Calu3 (cell line): ENCODE measurements at places on chromosomes 13 and 19. TPM values are rescaled to one million over a fixed set of nuclear protein-coding genes. Genes with fewer than 3 reads are reported as not detected.

- no peaks in the 10 kb centered on the region for H3K4me1 ChIP-seq
- H3K27ac ChIP-seq: no peak overlapping the region
- H3K36me3 ChIP-seq: no peaks in the 10 kb centered on the region
- DNase-seq: peak; percentile 29
- H3K4me3 ChIP-seq: no peak overlapping the region
Observed at GRCh38 chr19:17889609-17890214, 18.0 kb downstream of the SLC5A5 start.

DNA sequence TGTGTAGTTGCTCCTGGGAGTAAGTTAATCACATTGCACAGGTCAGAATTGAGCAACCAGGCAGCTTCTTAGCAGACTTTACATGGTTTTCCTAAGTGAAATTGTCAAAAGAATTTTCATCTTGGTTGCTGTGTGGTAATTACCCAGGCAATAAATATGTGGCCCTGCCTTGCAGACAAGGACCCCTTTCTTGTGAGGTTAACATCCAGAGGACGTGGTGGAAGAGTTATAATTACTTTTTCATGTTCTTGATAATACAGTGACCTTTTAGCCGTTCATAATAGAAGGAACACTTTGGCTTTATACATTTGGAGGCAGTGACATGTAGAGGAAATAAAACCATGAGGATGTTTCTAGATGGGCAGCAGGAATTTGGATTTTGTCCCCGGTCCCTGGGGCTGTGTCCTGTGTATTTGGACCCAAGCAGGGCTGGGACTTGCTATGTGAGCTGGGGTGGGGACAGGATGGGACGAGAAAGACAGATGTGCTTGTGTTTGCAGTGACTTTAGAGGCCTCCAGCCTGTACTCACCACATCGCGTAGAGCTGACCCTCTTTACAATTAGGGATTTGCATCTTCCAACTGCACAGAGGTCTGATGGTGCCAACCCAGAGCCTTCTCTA lies 156.2 kb downstream of the STK24 start:
- H3K27ac ChIP-seq: no peak overlapping the region
- no peak for DNase-seq
- no peaks in the 10 kb centered on the region for H3K27me3 ChIP-seq
- peaks cover 16% of the 10 kb centered on the region for H3K36me3 ChIP-seq
- no peak overlapping the region for H3K4me3 ChIP-seq
- peaks cover 10% of the 10 kb centered on the region for H3K4me1 ChIP-seq

DNA sequence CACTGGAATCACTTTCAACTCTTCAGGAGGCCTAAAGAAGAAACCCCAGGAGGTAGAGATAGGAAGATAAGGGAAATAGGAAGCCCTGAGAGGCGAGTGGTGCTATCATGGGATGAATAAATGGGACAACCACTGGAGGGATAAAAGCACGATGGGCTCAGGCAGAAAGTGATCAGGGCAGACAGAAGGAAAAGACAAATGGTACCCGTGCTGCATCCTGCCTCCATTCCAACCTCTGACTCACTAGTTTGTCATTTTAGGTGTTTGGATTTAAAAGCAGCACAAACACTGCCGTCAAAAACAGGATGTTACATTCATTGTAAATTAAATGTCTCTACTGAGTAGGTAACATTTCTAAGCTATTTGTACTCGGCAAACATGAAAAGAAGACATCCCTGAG lies 314.3 kb upstream of the HTR2A start:
- peaks cover 15% of the 10 kb centered on the region for H3K4me1 ChIP-seq
- DNase-seq: no peak
- no peak overlapping the region for H3K4me3 ChIP-seq
- no peaks in the 10 kb centered on the region for H3K27me3 ChIP-seq
- H3K27ac ChIP-seq: no peak overlapping the region
- H3K36me3 ChIP-seq: no peaks in the 10 kb centered on the region

DNA sequence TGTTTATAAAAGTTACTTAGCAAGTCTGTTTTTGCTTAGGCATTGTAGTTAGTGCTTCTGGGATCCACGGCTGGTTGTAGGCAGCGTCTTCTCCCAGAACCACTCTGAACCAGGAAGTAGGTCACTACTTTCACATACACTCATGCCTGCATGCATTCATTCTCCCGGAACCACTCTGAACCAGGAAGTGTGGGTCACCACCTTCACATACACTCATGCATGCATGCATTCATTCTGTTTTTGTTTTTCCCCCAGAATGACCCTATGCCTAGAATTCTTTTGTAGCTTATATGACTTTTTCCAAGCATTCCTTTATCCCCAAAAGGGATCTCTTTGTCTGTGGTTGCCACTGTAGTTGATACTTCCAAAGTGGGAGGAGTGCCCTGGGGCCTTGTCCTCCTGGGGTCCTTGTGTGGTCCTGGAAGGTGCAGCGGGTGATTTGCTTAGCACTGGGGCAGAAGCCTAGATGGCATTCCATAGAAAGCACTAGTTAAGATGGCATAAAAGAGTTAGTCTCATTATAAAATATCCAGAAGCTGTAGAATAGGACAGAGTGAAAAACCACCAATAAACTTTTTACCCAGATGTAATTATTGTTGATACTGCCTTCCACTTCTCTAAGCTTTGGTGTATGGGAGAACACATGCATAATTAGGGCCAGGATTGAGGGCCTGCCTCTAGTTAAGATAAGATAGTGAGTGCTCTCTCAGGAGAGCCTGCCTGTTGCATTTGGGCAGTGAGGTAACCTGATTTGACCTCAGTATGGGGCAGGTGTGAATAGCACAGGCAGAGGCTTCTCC lies 68.6 kb upstream of the TEX29 start:
- H3K36me3 ChIP-seq: peaks cover 15% of the 10 kb centered on the region
- H3K27me3 ChIP-seq: no peaks in the 10 kb centered on the region
- H3K27ac ChIP-seq: no peak overlapping the region
- no peak overlapping the region for H3K4me3 ChIP-seq
- no peak for DNase-seq
- no peaks in the 10 kb centered on the region for H3K4me1 ChIP-seq

DNA sequence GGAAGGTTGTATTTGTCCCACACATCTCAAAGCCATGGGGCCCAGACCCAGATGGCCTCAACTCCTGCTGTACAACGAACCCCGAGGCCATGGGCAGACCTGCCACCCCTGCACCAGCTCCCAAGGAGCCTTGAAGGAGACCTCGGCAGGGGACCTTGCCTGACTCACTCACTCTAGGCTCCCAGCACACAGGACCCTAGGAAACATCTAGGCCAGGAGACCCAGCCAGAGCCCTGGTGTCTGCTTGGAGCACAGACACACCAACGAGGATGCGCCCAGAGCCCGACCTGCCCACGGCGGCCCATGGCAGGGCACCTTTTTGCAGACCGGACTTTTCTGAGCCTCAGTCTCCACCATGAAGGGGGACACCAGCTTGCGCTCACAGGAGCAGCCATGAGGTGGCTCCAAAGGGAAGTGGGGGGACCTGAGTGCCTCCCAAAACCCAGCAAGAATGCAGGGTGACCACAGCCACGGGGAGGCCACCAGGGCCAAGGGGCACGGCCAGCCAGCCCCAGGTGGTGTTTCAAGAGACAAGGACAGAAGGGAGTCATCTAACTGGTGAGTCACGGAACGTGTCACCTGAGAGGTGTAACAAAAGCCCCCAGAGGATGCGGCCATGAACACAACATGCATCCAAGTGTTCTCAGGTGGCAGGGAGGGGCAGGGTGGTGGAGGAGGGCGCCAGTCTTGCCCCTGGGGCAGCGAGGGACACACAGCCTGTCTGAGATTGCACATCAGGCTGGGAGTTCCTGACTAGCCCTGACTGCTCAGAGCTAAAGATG lies 4.9 kb upstream of the CERS1 start:
- peaks cover 29% of the 10 kb centered on the region for H3K36me3 ChIP-seq
- DNase-seq: no peak
- H3K27me3 ChIP-seq: no peaks in the 10 kb centered on the region

The SHISA7 gene
- total RNA-seq: not detected in 2 replicates

The CKM gene
- total RNA-seq: not detected in 2 replicates

DNA sequence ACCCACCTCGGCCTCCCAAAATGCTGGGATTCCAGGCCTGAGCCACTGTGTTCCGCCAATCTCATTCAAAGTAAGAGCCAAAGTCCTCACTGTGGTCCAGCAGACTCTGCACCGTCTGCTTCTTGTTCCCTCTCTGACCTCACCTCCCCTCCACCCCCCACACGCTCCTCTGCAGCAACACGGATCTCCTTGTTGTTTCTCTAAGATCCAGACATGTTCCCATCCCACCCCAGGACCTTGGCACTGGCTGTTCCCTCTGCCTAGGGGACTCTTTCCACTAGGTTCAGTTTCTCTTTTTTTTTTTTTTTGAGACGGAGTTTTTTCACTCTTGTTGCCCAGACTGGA lies 38.4 kb downstream of the LTBP4 start:
- H3K4me3 ChIP-seq: no peak overlapping the region
- peaks cover 15% of the 10 kb centered on the region for H3K27me3 ChIP-seq
- DNase-seq: no peak
- no peak overlapping the region for H3K27ac ChIP-seq

- H3K27me3 ChIP-seq: no peaks in the 10 kb centered on the region
- peaks cover 28% of the 10 kb centered on the region for H3K4me1 ChIP-seq
- H3K27ac ChIP-seq: peak within 1 kb of the TSS; percentile 78
- H3K4me3 ChIP-seq: peak within 1 kb of the TSS; percentile 88
Observed at GRCh38 chr19:35648017-35648961, at the start of gene COX6B1. TSS of gene COX6B1 (plus strand) at chr19:35648323. CDS start at chr19:35651244, 2,921 bp downstream.

- H3K27ac ChIP-seq: no peak overlapping the region
- H3K36me3 ChIP-seq: peaks cover 6% of the 10 kb centered on the region
- H3K27me3 ChIP-seq: no peaks in the 10 kb centered on the region
- peak; percentile 94 for DNase-seq
Observed at GRCh38 chr19:11293433-11294389, 2.2 kb upstream of the TSPAN16 start.

- no peak overlapping the region for H3K27ac ChIP-seq
- no peak overlapping the region for H3K4me3 ChIP-seq
- no peak for DNase-seq
- H3K36me3 ChIP-seq: no peaks in the 10 kb centered on the region
Observed at GRCh38 chr13:69545551-69545950, 562.1 kb upstream of the ATXN8OS start.

- H3K4me1 ChIP-seq: peaks cover 13% of the 10 kb centered on the region
- peak overlapping the region; percentile 55 for H3K27ac ChIP-seq
- H3K4me3 ChIP-seq: peak overlapping the region; percentile 60
- no peaks in the 10 kb centered on the region for H3K27me3 ChIP-seq
Observed at GRCh38 chr19:49128545-49129237, 9.3 kb downstream of the PPFIA3 start.

- H3K36me3 ChIP-seq: peaks cover 9% of the 10 kb centered on the region
- no peaks in the 10 kb centered on the region for H3K27me3 ChIP-seq
- H3K27ac ChIP-seq: no peak overlapping the region
Observed at GRCh38 chr13:80340651-80341100, 250 bp downstream of the SPRY2 start.

DNA sequence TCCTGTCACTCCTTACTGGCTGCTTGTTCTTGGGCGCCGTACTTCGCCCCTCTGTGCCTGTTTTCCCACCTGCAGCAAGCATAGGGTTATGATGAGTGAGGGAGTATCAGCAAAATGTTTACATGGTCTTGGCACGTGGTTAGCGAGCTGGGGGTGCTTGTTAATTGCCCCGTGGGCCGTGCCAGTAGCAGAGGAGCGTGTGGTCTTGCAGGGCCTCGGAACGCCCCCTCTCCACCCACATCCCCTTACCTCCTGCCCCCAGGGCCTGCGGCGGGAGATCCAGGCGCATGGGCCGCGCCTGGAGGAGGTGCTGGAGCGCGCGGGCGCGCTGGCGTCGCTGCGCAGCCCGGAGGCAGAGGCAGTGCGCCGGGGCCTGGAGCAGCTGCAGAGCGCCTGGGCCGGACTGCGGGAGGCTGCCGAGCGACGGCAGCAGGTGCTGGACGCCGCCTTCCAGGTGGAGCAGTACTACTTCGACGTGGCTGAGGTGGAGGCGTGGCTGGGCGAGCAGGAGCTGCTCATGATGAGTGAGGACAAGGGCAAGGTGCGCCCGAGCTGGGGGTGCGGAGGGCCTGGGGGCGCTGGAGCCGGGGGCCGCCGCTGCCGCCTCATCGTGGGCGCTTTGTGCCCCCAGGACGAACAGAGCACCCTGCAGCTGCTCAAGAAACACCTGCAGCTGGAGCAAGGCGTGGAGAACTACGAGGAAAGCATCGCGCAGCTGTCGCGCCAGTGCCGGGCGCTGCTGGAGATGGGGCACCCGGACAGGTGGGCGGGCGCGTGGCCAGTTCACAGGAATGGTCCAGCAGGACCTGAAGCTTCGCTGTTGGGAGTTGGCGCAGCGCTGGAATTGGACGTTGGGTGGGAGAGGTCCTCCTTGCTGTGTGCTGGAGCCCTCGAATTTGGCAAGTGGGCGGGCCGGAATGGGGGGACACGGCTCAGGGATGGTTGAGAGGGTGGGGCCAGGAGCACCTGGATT lies 22.5 kb upstream of the SHKBP1 start:
- peak; percentile 11 for DNase-seq
- H3K27me3 ChIP-seq: peaks cover 92% of the 10 kb centered on the region
- H3K27ac ChIP-seq: no peak overlapping the region
- H3K4me1 ChIP-seq: no peaks in the 10 kb centered on the region
- no peaks in the 10 kb centered on the region for H3K36me3 ChIP-seq
- no peak overlapping the region for H3K4me3 ChIP-seq

GRCh38 chr13:30129411-30129810 lies 177.9 kb downstream of the KATNAL1 start:
- no peak overlapping the region for H3K4me3 ChIP-seq
- H3K27me3 ChIP-seq: no peaks in the 10 kb centered on the region
- no peak for DNase-seq
- H3K36me3 ChIP-seq: no peaks in the 10 kb centered on the region

The MADCAM1 gene
- 0.34 and 0.47 TPM in 2 replicates for total RNA-seq

DNA sequence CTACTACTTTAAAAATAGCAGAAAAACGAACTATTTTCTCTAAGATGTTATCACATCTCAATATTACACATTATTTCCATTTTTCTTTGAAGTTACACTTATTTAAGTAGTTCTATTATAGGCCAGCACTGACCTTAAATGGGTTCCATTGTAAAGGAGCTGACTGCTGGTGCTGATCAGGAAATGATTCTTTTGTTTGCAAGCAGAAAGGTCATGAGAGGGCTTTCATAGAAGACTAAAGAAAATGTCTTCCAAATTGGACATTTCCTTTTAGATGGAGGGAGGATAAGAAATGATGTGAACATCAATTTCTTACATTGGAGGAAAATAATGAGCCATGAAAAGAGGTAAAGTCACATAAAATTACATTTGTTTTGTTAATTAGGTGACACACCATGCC lies 96.2 kb downstream of the SUCLA2 start:
- no peaks in the 10 kb centered on the region for H3K4me1 ChIP-seq
- H3K4me3 ChIP-seq: no peak overlapping the region
- DNase-seq: no peak
- no peak overlapping the region for H3K27ac ChIP-seq
- H3K36me3 ChIP-seq: no peaks in the 10 kb centered on the region
- no peaks in the 10 kb centered on the region for H3K27me3 ChIP-seq

GRCh38 chr13:23842406-23842805 lies 46.8 kb downstream of the MIPEP start:
- no peak overlapping the region for H3K27ac ChIP-seq
- no peaks in the 10 kb centered on the region for H3K36me3 ChIP-seq
- H3K4me3 ChIP-seq: no peak overlapping the region
- H3K27me3 ChIP-seq: no peaks in the 10 kb centered on the region

DNA sequence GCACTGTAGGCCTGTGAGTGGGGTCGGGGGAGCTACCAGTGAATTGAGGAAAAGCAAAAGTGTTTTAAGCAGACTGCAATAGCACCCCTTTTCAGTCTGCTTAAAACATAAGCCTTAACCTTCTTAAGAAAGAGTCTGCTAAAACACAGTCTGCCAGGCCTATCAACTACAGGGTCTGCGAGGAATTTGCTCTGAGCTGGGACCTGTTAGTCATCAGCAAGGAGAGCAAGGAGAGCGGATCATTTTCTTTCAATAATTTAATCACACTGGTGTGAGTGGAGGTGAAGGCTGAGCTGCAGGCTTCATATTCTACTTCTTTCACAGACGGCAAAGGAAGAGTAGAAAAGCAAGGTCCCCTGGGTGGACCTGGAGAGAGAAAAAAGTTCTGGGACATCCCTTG lies 342.7 kb downstream of the ENOX1 start:
- no peaks in the 10 kb centered on the region for H3K4me1 ChIP-seq
- DNase-seq: no peak
- H3K36me3 ChIP-seq: no peaks in the 10 kb centered on the region
- H3K4me3 ChIP-seq: no peak overlapping the region
- H3K27ac ChIP-seq: no peak overlapping the region
